ENCODE measurements at places on chromosomes 16 and 17.

DNA sequence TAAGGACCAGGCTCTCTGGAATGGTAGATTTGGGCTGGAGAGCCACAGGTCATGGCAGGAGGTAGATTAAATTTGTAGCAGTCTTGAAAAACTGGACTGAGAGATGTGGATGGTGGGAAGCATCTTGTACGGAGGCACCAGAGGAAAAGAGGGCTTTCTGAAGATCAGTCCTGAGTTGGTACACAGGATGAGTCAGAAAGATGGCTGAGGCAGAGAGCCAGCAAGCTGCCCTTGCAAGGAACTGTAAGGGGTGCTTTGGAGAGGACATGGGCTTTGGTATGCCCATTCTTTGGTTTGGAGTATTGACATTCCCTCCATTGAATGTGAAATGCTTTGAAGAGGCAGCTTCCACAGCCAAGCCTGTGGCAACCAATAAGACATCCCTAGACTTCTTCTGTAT, 55.9 kb downstream of the MYOCD start:
- DNase-seq, result no peak

GRCh38 chr16:28188085-28188916, 23.5 kb downstream of the XPO6 start:
- DNase-seq, result no peak

DNA sequence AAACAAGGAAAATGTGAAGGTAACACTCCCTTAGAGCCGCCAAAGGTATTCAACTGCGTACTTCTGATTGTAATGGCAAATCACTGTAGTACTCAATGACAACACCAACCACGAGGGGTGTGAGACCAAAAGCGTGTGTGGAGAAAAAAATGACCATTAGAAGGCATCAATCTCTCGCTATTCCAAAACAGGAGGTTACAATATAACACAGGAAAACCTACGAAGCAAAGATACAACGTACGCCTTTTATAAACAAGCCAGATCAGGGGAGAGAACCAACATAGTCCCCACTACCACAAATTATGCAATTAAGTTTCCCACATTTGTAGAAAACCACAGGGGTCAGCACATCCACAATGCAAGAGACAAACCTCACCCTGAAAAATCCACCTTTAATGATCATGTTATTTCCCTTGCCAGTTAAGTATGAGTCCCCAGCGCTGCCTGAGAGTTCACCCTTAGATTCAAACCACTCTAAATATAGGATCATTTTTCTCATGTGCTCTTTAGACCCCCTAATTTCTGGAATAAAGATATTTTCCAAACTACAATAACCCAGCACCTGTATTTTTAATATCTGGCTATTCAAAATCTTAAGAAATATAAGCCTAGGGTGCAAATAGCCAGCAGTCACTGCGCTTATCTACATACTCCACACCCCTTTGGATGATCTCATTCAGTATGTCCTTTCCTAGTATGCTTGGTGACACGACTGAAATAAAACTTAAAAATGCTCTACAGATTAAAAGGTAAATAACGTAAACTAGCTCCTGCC, 12.4 kb downstream of the TEX14 start:
- no peak for DNase-seq

DNA sequence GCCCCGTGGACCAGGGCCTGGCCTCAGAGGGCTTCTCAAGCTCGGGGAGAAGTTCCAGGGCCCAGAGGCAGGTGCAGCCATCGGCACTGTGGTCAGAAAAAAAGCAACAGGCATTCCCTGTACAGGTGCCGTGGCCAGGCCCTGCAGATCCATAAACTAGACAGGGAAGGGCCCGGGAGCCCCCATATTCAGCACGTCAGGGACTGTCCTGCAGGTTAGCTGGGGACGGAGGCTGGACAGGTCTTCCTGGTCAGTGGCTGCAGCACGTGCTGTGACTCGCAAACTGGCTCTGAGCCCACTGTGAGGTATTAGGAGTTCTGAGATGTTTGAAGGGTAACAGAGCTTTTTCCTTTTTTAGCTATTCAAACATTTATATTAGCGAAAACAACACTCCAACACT, 15.0 kb upstream of the C16orf95 start:
- DNase-seq, result no peak

GRCh38 chr17:7204828-7205461, 14.7 kb downstream of the DLG4 start:
- peak; percentile 56 for DNase-seq

DNA sequence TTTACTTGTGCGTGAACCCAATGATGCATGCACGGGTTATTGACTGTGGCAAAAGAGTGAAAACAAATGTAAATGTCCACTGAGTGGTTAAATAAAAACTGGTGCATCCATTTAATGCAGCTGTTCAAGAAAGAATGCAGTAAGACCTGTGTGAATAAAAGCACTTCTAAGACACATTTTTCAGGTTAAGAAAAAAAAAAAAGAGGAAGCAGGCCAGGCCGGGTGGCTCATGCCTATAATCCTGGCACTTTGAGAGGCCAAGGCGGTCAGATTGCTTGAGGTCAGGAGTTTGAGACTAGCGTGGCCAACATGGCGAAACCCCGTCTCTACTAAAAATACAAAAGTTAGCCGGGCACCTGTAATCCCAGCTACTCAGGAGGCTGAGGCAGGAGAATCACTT, 11.8 kb downstream of the CNGB1 start:
- no peak for DNase-seq

DNA sequence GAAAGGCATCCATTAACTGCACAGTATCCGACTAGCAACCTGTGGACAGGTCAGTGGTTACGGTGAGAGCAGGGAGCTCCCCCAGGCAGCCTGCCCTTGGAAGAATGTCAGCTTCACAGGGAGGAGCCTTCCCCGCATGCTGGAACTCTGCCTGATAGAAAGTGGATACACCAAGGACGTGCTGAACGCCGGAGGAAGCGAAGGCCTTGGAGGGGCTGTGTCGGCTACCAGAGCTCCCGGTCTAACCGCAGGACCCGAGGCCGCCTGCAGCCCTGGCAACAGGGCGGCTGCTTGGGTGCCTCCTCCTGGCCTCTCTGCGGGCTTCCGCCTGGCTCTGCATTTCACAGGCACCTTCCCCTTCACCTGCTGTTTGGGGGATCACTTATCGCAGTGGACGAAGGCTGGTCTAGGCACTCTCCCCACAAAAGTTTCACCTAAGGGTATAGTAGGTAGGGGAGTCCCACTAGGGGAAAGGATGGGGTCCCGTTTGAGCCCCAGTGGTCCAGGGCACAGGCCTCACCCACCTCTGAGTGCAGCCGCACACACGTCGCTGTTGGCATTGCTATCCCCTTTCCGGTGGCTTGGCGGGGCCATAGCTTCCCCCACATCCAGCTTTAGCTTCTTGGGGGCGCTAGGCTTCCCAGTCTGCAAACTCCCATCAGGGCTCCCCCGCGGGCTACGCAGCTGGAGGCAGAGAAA, 29.8 kb downstream of the PELP1 start:
- no peak for DNase-seq

DNA sequence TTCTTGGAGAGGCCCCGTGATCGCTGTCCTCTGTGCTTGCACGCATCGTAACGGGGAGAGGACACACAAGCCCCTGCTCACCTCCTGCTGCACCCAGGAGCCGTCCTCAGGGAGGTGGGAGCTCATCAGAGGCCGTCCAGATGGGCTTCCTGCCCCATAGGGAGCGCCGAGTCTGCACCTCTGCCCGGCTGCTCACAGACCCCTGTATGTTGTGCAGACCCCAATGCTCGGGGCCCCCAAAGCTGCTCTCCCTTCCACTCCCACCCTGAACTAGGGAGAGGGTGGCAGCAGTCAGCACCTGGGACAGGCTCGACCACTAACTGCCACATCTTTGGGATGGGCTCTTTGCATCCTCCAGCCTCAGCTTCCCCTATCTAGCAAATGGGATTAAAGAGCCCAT, 4.4 kb upstream of the ZNF469 start:
- DNase-seq, result no peak

DNA sequence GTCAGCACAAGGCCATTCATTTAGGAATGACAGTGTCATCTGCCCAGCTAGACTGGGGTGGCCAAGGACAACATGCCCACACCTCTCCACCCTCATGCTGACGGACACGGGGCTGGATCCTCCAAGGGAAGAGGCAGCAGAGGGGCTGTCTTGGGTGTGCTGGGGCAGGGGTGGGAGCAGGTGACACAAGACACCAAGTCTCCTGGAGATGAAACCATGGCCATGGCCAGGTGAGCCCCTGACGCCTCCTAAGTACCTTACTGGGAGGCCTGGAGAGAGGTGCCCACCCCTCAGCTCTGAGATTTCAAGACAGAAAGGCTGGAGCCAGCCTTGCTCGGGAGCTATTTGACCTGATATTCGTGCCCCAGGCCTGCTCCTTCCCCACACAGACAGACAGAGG, 9.0 kb upstream of the RASD1 start:
- no peak for DNase-seq

GRCh38 chr17:18025945-18026776, 12.8 kb downstream of the ATPAF2 start:
- DNase-seq, result peak; percentile 28

All from hippocampal formation (tissue), 2 donors.